Motor neuron (in vitro differentiated cells): ENCODE measurements at places on chromosomes 13 and 19. TPM values are rescaled to one million over a fixed set of nuclear protein-coding genes. Genes with fewer than 3 reads are reported as not detected.

- no peak for ATAC-seq
These were observed 2.8 kb downstream of the PALM3 start for GRCh38 chr19:14059093-14059480.

DNA sequence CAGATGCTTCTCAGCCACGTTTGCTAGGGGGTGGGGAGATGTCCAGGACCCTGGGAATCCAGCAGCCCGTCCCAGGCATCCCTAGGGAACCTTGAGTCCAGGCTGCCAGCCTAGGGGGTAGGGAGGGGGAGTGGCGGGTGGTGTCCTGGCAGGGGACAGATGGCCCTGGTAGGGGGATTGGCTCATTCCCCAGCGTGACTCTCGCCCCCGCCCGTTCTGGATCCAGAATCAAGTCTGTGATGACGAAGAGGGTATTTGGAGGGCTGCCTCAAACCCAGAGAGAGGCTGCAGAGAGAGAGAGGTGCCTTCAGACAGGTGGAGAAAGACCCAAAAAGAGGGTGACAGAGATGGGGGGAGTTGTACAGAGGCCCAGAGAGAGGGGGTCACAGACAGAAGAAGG, 4.1 kb downstream of the SLC17A7 start:
- no peak for ATAC-seq

DNA sequence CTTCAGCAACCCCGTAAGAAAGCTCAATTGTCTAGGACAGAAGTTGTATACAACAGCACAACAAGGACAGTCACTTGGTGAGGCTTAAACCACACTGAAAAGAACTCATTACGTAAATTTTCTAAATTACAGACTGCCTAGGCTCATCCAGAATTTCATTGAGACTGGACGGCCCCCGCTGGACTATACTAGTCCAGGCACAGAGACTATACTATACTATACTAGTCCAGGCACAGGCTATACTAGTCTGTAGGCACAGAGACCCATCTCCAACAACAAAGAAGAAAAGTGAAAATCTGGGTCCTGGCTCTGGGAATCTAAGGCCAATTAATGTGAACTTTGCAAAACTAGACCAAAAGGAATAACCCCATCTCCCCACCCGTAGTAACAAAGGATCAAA, 700 bp downstream of the ZNF816 start:
- ATAC-seq: peak; percentile 1

GRCh38 chr19:6718111-6718740, 2.2 kb downstream of the C3 start:
- ATAC-seq: no peak

- ATAC-seq: peak; percentile 30
These were observed 33.0 kb downstream of the ERICH6B start for GRCh38 chr13:45582408-45583076.

- no peak for ATAC-seq
These were observed 24.7 kb downstream of the OLFM2 start for GRCh38 chr19:9911524-9912185.

GRCh38 chr13:69109891-69110525, 997.6 kb upstream of the ATXN8OS start:
- ATAC-seq: no peak

DNA sequence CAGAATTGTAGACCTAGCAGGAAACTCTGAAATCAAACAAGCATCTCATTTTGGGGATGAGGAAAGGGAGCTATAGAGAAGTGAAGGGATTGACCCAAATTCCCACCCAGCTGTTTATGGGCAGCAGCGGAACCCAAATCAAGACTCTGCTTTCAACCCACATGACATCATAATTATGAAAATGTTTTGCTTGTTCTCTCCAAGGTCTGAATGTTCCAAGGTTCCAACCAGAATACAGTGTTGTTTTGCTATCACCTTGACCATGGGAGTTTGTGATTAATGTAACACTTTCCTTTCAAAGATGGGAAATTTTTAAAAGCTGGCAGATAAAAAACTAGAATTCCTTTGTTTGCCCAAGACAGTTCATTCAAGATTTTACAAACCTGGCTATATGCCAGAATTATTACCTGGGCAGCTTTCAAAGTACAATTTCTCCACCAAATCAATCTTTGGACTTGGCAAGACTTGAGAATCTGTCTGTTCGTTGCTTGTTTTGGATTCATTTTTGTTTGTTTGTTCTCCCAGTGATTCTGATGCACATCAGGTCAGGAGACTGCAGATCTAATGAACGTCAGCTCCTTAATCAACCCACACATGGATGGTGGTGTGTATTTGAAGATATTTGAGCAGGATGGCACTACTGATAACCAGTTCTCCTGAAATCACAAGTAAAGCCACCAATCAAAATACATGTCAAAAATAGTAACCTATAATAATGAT, 322.7 kb downstream of the FOXO1 start:
- no peak for ATAC-seq

- no peak for ATAC-seq
These were observed 67.5 kb downstream of the B3GLCT start for GRCh38 chr13:31267126-31267784.

DNA sequence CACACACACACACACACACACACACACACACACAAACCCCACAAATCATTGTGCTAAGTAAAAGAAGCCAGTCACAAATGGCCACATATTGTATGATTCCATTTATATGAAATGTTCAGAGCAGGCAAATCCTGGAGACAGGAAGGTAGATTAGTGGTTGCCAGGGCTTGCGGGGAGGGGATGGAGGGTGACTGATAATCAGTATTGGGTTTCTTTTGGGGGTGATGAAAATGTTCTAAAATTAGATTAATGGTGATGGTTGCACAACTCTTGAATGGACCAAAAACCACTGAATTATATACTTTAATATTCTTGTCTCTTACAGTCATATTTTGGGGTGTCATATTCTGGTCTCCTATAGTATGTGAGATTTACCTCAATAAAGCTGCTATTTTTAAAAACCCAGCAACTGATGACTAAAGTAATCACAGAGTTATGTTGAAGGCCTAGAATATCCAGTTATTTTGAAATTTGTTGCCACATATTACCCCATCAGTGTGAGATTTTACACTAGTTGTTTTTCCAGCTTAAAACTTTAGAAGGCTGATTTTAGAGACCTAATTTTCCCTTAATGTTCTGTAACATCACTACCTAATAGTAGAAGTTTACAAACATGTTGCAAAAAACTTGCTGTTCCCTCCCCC, 20.3 kb downstream of the FLT1 start:
- ATAC-seq: no peak

- ATAC-seq: no peak
These were observed 29.4 kb downstream of the RFXAP start for GRCh38 chr13:36848199-36848982.

DNA sequence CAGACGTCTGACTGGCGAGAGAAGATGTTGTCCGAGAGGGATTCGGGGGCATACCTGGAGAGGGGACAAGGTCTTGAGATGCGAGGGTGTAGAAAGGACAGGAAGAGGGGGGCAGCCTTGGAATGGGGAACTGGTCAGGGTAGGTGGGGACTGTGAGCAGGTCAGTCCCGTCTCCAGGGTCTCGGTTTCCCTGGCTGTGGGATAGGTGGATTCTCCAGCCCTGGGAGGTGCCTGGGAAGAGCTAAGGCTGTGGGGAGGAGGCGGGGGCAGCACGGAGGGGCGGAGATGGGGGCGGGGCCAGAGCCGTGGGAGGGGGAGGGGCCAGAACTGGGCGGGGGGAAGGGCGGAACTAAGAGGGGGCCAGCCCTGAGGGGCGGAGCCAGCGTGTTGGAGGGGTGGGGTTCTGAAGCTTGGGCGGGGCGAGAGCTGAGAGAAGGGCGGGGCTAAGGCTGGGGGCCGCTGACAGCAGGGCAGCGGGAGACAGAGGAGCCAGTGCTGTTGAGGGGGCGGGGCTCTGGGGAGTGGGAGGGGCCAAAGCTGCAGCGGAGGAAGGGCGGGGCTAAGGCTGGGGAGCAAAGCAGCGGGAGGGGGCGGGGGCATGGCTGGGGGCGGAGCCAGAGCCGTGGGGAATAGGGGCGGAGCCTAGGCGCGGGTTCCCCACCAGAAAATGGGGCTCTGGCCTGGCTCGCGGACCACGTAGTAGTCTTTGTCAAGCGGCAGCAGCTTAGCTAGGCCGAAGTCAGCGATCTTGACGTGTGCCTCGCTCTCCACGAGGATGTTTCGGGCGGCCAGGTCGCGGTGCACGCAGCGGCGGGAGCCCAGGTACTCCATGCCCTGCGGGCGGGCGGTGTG, 9.5 kb upstream of the INSL3 start:
- peak; percentile 61 for ATAC-seq

The NLRP11 gene
- not detected in 2 replicates for total RNA-seq

The ZNF829 gene
- total RNA-seq: 3.0 and 3.2 TPM in 2 replicates

The GRIN2D gene
- total RNA-seq: 2.1 and 3.5 TPM in 2 replicates

The ZNF99 gene
- total RNA-seq: 0.08 TPM in 1 of 2 replicates, not detected in the other

The FFAR1 gene
- 0.50 TPM in 1 of 2 replicates, not detected in the other for total RNA-seq

The URI1 gene
- total RNA-seq: 45.2 TPM in 2 replicates

The SUPT20H gene
- total RNA-seq: 57.7 and 64.1 TPM in 2 replicates

The AKAP8 gene
- total RNA-seq: 25.3 and 26.8 TPM in 2 replicates

The LONP1 gene
- total RNA-seq: 95.3 and 106 TPM in 2 replicates

The CTXN1 gene
- 6.4 and 7.6 TPM in 2 replicates for total RNA-seq

The C1QTNF9B gene
- total RNA-seq: 0.29 and 0.59 TPM in 2 replicates

The SIGLEC5 gene
- not detected in 2 replicates for total RNA-seq

The ERCC1 gene
- total RNA-seq: 42.4 and 53.4 TPM in 2 replicates

The ATG4D gene
- 49.7 and 54.2 TPM in 2 replicates for total RNA-seq

The LILRA1 gene
- total RNA-seq: not detected in 2 replicates

The CALR3 gene
- 0.16 and 0.31 TPM in 2 replicates for total RNA-seq

The KIR3DL2 gene
- total RNA-seq: 0.14 and 0.17 TPM in 2 replicates

The ZNF471 gene
- 0.15 and 0.27 TPM in 2 replicates for total RNA-seq
